ENCODE measurements at places on chromosomes 12 and 14. TPM values are rescaled to one million over a fixed set of nuclear protein-coding genes. Genes with fewer than 3 reads are reported as not detected.

YAF2 gene
- total RNA-seq: 39.8 TPM

- DNase-seq: no peak
These were observed 409.1 kb downstream of the TMEM132D start for GRCh38 chr12:129494766-129495165.

DNA sequence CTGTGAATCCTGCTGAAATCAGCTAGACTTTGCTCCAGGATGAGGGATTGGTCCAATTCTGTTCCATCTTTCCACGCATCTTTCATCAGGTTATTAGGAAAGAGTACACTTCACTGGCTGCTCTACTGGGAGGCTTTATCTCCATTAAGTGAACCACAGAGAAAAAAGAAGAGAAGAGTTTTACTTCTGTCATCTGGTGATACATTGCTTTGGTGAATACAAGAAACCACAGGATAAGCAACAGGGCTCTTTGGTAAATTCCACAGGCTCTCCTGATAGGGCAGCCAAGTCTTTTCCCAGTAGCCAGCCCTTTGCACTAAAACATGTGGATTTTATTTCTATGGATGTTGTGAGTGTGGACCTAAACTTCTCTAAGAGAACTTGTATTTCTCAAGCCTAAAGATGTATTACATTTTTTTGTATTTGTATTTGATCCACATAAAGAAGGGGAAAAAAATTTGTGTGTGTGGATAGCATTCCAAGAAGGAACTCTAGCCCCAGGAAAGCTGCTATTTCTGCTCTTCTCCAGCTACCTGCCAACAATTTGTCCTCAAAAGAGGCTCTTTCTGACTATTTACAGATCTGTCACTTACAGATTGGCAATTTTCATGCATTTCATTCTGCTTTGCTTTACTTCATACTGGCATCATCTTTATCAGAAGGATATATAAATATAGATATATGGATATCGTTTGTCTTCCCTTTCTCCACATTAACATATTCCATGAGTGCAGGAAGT, 1117.6 kb upstream of the TMEM132C start:
- no peak for DNase-seq

DNA sequence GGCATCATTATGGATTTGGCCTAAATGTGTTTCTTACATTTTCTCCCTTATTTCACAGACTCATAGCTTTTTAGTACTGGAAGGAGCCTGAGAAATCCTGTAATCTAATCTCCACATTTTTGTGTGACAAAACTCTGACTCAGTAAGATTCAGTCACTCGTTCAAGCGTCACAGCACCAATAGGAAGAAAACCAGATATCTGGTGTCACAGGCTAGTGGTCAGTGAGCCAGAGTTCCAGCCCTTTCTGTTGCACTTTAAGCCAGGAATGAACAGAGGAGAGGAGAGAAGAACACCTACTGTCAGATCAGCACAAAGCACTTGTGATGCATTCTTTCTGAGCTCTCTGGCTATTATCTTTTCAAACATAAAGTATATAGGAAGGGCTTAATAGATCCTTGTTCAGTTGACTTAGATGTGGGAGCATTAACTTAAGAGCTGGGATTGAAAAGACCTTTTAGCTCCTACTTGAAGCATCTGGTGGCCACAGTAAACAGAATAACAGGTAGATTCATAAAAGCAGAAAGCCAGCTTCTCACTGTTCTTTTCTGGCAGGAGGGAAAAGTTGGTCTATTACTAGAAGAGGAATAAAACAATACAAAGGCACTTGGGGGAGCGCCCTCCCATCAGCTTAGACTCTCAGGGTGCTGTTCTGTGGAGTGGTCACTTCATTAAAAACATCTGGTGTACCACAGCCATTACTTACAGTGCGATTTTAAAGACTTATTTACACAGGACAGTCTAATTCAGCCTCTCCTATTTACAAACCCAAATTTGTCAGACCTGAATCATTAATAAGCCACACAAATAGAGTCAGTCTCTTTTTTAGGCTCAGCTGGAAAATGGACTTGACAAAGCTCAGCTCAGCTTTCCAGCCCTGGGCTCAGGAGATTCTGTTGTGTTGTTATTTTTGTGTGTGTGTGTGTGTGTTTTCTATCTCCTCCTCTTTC, 12.2 kb upstream of the NID2 start:
- DNase-seq: no peak

GRCh38 chr12:52171950-52172512, 19.8 kb downstream of the KRT80 start:
- no peak for DNase-seq

GRCh38 chr12:64430886-64431285, 21.0 kb upstream of the TBK1 start:
- no peak for DNase-seq

DNA sequence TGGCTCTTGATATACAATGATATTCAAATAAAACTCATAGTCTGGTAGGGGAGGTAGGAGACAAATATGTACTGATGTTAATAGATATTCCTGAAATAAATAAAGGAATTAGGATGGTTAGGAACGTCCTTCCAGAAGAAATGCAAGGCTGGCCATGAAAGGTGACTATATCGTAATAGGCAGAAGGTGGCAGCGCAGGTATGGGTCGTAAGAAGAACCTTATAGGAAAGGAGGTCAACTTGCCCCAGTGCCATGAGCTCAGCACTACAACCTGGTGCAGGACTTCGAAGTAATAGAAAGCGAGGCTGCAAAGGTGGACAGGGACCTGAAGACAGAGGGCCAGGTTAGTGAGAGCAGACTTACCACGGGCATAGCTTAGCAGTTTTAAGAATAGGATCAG, 55.3 kb upstream of the FGD4 start:
- DNase-seq: no peak

ERP27 gene
- 0.87 TPM for total RNA-seq

GRCh38 chr12:92098594-92099380, 46.9 kb downstream of the BTG1 start:
- DNase-seq: no peak

GRCh38 chr12:24822121-24822899, 126.6 kb downstream of the BCAT1 start:
- DNase-seq: no peak

MYF6 gene
- total RNA-seq: not detected

DNA sequence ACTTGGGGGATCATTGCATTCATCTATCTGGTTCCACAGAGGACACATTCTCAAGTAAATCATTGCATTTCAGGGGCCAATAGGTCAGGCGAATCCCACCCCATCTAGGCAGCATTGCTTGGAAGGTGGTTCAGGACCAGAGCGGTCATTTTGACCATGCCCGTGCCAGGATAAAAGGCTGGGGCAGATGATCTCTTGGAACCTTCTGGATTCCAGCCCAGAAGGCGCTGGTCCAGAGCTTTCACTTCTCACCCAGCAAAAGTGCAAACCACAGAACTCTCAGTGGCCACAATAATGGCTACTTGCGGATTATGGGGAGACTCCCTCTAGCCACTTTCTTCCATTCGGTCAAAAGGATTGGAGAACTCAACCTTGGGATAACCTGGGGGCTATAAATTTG, 595 bp upstream of the KRT85 start:
- no peak for DNase-seq

- DNase-seq: no peak
These were observed 29.5 kb downstream of the CEP170B start for GRCh38 chr14:104894331-104895206.

GRCh38 chr14:44505588-44505987, 1.5 kb downstream of the FSCB start:
- DNase-seq: no peak

DNA sequence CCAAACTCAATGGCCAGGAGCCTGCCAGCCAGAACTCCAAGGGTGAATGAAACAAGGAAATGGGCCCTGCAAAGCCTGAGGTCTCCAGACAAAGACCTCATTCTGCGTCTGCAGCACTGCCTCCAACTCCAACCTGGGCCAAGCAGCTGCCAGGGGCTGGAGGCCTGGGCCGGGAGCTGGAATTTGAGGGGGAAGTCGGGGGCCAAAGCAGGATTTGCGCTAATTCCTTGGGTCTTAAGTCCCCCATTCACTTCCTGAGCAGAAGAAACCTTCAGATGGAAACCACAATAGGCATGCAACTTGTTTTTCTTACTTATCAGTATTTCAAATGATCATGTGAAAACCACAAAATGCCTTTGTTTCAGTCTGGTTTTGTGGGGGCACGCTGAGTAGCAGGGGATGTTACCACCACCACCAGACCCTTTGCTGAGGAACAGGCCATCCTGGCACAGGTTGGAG, 23.0 kb upstream of the TC2N start:
- no peak for DNase-seq

GRCh38 chr12:104372721-104373335, 69.3 kb downstream of the EID3 start:
- no peak for DNase-seq

GPRC5D gene
- total RNA-seq: not detected

GRCh38 chr12:34295366-34296142, 273.3 kb downstream of the ALG10 start:
- peak; percentile 84 for DNase-seq

COCH gene
- total RNA-seq: 5.8 TPM

- no peak for DNase-seq
These were observed 514.8 kb downstream of the SLC6A15 start for GRCh38 chr12:84397846-84398245.

DNA sequence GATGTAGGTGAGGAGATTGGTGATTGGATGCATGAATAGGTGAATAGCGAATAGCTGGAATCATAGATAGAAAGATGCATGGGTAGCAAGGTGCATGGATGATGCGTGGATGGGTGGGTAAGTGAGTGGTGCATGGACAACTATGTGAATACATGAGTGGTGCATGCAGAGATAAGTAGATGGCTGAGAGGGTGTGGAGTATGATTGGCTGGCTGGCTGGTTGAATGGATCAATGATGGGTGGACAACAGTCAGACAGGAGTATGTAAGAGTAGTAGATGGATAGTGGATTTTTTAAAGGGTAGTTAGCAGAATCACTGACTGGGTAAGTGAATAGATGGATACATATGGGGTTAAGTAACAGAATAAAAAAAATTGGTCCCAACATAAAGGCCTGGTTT, 33.9 kb downstream of the SERPINA3 start:
- DNase-seq: no peak

DNA sequence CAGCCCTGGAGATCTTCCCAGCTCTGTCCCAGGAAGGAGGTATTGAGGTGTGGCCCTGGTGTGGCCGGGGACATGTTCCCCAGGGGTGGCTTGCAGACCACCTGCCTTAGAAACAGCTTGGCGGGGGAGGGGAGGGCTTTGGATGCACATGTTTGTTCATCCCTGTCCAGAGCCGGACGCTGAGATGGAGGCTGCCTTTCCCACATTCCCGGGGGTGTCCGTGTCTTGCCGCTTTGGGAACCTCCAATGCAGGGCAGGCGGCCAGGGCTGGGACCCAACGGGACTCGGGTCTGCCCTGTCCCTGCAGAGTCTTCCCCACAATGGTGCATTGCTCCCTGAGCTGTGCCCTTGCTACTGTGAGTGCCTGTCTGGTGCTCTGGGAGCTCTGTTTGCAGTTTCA, 319.5 kb upstream of the SFSWAP start:
- DNase-seq: no peak

DNA sequence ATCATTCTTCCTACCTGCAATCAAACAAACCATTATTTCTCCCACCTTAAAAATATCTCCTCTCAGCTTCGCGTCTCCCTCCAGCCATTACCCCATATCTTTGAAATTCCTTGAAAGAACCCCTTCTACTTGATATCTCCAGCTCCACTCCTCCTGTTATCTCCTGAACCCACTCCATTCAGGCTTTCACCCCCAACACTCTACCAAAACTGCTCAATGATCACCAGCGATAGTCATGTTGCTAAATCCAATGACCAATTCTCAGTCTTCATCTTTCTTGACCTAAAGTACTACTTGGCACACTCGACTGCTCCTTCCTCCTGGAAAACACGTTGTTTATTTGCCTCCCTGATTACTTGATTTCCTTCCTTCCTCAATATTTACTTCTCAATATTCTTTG, 70.1 kb downstream of the DUSP16 start:
- no peak for DNase-seq

LDHB gene
- 900 TPM for total RNA-seq

BCL2L14 gene
- not detected for total RNA-seq

LACRT gene
- not detected for total RNA-seq

GRCh38 chr12:13171921-13172859, 24.3 kb upstream of the EMP1 start:
- DNase-seq: no peak

MSI1 gene
- total RNA-seq: 0.58 TPM

KRT6C gene
- not detected for total RNA-seq

GRCh38 chr14:23600806-23601205, 22.2 kb upstream of the JPH4 start:
- no peak for DNase-seq

GRCh38 chr12:83865431-83865830, 1047.2 kb downstream of the SLC6A15 start:
- DNase-seq: no peak

IRAK3 gene
- total RNA-seq: 58.9 TPM

DNA sequence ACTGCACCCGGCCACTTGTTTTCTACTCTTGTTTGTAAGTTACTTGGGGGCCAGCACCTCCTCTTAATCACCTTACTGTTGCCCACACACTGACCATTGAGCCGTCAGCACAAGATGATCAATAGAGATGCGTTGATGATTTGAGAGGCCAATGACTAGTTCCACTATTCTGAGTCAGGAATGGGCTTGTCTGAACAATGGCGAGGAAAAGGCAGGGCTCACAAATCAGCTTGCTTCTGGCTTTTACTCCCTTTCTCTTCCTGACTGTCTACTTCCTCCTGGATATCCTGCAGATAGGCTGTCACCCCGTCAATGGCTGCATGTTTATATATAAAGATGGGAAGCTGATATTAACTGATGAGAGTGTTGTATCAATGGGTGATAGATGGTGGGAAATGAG, 29.1 kb upstream of the HDAC7 start:
- DNase-seq: no peak

DNA sequence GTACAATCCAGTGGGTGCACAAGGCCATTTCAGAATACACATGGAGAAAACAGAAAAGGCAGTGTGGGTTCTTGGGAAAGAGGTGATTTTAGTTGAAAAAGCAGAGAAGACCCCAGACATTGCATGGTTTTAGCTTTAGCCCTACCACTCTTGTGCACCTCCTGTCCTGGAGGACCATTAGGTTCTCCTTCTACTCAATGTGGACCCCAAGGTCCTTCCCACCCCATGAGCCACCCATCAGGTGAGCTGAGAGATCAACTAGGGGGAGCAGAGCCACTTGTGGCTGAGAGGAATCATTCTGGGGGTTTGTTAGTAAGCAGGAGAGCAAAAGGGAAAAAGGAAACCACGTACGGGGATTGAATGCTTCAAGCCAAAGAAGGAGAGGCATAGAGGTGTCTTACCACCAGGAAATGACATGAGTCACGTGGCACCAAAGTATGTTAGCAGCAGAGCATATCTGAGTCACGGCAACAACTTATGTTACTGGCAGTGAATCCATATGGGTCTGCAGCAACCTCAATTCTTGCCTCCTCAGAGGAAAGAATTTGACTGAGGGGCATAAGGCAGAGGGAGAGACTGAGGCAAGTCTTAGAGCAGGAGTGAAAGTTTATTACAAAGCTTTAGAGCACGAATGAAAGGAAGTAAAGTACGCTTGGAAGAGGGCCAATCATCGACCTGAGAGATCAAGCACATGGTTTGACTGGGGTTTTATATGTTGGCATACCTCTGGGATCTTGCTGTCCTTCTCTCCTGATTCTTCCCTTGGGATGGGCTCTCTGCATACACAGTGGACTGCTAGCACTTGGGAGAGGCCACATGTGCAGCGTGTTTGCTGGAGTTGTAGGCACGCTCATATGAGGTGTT, 73.9 kb downstream of the HSD17B6 start:
- DNase-seq: no peak

WSCD2 gene
- total RNA-seq: 0.42 TPM

BEGAIN gene
- total RNA-seq: 2.2 TPM

DTX3 gene
- total RNA-seq: 7.2 TPM
